ENCODE measurements at places on chromosomes 7 and 10.

DNA sequence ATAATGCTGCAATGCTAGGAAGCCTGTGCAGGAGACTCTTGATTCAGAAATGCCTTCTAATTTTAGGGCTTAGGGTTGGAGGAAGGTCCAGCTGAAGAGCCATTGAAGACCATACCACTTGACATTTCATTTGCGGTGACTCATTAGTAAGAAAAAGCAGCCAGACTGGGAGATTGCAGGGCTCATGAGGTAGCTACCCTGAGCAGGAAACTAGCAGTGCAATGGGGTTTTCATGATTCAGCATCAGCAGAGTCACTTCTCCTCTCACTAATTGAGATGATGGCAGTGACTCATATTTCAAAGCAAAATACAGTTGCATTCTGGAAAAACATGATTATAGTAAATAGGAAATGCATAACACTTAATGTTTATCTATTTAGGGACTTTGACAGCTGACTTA is 434.1 kb downstream of the DNAJB9 start:
- DNase-seq: no peak

DNA sequence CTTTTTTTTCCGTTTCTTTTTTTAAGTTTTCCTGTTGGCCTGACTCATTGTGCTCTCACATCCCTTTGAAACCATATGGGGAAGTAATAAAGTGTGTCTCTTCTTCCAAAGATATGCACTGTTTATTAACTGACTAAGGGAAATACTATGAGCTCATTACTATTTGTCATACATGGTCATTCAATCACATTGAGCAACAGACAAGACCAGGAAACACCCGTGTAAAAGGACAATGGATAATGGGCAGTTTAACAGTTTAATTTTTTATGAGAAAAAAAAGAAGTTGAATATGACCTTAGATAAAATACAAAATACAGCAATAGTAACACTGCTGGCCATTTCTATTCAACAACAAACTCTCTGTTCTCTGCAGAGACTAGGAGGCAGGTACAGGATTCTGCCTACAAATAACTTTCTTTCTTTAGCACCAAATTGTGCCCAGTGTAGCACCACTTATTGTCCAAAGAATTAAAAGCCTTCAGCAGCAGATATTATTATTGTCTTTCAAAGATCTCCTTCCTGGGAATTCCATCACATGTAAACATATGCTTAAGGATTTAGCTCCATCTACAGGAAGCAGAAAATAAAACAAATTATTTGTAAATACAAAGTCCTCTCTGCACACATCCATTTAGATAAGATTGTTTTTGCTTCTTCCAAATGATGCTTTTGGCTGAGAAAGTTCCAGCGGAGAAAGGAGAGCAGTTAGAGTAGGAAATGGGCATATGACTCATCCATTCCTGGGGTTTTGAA is 55.0 kb upstream of the AKR1E2 start:
- peak; percentile 88 for DNase-seq

DNA sequence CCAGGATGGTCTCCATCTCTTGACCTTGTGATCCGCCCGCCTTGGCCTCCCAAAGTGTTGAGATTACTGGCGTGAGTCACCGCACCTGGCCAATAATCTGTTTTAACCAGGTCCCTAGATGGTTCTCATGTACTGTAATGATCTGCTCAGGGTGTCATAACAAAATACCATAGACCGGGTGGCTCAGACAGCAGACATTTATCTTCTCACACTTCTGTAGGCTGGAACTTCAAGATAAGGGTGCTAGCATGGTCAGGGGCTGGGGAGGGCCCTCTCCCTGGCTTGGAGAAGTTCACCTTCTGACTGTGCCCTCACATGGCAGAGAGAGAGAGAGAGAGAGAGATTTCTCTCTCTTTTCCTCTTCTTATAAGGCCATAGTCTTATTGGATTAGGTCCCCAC is 279.4 kb upstream of the LYZL1 start:
- peak; percentile 51 for DNase-seq

DNA sequence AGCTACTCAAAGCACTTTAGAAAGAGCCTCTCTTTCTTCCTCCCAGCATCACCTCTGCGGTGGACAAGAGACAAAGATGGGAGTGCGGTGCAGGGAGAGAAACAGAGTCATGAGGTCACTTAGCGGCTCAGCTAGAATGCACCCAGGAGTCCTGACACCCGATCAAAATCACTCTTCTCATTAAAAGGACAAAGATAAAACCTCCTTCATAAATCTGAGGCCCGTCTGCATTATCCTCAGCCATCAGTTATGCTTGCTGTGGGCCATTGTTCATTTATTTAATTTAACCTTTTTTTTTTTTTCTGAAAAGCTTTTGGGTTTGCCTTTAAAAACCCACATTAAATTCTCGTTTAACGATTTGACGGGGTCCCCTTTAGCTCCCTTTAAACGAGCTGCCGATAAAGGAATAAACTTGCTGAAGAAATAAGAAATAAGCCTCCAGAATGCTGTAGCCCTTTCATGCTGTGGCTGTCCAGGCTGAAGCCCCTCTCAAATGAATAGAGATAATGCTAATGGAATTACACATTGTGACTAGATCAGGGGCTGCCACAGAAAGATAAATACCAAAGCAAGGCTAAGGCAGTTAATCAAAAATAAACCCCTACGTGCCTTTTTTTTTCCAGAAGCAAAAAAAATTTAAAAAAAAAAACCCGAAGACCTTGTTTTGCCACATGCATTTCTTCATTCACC is 16.1 kb upstream of the PLXNA4 start:
- no peak for DNase-seq

DNA sequence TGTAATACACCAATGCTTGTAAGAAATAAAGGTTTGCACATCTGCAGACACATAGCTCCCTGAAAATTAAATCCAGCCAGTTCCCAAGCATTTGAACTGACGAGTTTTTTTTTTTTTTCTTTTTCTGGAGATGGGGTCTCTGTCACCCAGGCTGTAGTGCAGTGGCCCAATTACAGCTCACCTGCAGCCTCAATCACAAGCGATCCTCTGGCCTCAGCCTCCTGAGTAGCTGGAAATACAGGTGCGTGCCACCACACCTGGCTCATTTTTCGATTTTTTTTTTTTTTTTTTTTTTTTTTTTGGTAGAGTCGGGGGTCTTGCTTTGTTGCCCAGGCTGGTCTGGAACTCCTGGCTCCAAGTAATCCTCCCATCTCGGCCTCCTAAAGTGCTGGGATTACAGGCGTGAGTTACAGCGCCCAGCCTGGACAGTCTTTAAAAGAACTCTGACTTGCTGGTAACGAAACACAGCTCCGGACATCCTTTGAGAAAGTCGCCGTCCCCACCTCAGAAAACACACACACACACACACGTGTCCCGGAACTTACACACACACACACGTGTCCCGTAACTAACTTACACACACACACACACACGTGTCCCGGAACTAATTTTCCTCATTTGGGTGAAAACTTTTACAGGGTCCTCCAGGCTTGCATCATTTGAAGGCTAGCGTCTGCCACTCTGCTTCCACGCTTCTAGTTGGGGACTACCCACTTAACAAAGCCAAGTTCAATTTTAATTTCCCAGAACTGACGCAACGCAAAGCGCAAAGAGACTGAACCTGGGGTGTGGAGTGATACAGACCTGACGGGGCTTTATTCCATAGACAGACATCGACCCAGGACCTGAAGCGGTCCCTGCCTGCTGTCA is 18.6 kb downstream of the OCM2 start:
- DNase-seq: peak; percentile 71

GRCh38 chr10:70274643-70275042 is 9.2 kb downstream of the NPFFR1 start:
- no peak for DNase-seq

- no peak for DNase-seq
These were observed 884.5 kb upstream of the POT1 start for GRCh38 chr7:125814100-125814499.

- DNase-seq: peak; percentile 87
These were observed 228.5 kb downstream of the TCERG1L start for GRCh38 chr10:131082991-131083481.

DNA sequence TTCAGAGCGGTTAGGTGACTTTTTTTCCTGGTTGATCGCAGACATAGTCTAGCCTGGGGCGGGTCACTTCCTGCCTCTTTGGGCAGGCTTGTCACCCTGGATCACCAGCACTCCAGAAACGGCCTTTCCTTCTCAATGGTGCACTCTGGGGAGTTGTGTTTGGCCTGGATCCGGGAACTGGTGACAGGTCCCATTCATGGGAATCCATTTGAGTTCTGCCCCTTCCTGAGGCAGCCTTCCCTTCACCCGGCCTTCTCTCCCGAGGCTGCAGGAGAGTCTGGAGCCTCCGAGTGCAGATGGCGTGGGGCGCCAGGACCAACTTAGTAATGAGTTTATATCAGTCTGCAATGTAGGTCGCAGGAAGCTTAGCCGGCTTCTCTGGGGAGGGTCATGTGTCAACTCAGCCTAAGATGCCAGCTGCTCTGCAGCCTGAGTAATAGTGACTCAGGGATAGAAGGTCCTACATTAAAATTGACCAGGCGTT is 54.2 kb downstream of the TACR2 start:
- DNase-seq: no peak

DNA sequence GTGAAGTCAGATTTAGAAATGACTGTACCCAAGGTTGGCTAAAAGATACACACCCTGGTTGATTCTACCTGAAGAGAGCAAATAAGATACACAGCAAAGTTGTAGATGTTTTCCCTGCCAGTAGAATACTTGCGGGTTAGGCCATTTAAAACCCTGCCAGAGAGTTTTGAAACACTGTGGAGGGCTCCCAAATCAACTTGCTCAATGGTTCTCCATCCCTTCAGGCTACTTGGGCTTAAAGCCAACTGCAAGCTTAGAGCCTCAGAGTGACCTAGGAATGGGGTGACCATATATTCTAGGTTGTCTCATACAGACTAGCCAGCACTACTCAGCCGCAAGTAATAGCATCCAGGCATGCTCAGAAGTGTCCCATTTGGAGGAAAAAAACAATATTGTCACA is 10.0 kb downstream of the CAV1 start:
- no peak for DNase-seq

DNA sequence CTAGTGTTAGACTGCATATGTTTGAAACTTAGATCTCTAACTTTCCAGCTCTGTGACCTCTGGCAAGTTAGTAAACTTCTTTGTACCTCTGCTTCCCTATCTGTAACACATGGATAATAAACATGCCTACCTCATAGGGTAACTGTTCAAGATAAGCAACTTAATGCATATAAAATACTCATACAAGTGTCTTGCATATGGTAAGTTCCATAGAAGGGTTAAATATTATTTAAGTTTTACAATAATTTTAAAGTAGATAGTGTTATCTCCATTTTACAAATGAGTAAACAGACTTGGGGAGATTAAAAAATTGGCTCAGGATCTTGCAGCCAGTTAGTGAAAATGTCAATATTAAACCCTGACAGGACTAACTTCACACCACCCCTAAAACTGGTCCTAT is 30.1 kb upstream of the CD36 start:
- DNase-seq: no peak

- peak; percentile 62 for DNase-seq
These were observed 29.8 kb upstream of the GNA12 start for GRCh38 chr7:2873686-2874551.
